Activated CD4-positive, alpha-beta T cell treated with anti-CD3 and anti-CD28 coated beads, Interleukin-2, amount 10 ng/mL, durations not matched to agents 7 days and 5 days (primary cell): ENCODE measurements at places on chromosomes 16 and 17.

- no peak for DNase-seq
These were observed 5.5 kb upstream of the ZG16B start for GRCh38 chr16:2824626-2825025.

- no peak for DNase-seq
These were observed 62.4 kb downstream of the STX8 start for GRCh38 chr17:9513266-9513665.

DNA sequence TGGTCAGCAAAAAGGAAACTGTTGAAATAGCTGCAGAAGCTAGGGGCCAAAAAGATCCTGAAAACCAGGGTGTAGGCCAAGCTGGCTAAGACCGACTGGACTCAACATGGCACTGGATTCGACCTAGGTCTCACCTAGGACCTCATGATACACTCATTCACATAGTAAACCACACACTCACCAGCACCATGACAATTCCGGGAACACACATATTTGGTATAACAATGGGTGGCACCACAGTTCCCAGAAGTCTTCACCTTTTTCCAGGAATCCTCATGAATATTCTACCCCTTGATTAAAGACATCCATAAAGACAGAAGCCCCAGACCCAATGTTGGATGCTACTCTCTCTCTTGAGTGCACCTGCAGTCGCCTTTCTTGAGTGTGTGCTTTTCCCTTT lies 460.1 kb downstream of the TMEM114 start:
- no peak for DNase-seq

DNA sequence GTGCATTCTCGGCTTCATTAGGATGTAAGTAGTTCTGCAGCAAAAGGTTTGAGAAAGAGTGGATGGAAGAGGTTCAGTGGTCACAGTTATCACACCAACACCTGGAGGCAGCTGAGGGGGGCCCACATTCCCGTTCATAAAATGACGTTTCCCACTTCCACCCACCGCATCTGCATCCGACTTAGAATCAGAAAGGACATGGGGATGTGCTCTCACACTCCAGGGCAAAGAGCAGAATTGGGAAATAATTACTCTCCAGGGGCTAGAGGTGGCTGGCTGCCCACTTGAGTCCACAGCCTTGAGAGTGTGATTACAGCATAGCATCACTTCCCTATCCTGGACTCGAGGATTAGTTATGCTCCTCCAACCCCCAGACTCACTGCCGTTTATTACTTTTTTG lies 122.0 kb downstream of the CPPED1 start:
- DNase-seq: no peak

GRCh38 chr17:51957786-51958185 lies 200.7 kb downstream of the CA10 start:
- no peak for DNase-seq

GRCh38 chr16:29837841-29838240 lies 17.6 kb downstream of the MVP start:
- no peak for DNase-seq

DNA sequence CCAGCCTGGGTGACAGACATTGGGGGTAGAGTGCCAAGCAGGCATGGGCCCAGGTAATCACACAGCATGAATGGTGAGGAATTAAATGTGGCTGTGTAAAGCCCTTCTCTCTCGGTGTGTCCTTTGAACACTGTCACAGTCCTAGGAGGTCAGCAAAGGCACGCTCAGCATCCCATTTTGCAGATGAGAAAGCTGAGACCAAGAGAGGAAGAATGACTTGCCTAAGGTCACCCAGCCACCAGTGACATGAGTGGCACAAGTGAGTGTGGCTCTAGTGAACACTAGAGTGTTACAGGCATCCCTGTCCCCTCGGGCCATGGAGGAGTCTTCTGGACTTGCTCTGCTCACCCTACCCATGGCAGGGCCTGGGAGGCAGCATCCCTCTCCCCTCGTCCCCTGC lies 10.7 kb downstream of the CTF1 start:
- no peak for DNase-seq

- DNase-seq: no peak
These were observed 41.8 kb downstream of the NOL11 start for GRCh38 chr17:67759355-67760171.

DNA sequence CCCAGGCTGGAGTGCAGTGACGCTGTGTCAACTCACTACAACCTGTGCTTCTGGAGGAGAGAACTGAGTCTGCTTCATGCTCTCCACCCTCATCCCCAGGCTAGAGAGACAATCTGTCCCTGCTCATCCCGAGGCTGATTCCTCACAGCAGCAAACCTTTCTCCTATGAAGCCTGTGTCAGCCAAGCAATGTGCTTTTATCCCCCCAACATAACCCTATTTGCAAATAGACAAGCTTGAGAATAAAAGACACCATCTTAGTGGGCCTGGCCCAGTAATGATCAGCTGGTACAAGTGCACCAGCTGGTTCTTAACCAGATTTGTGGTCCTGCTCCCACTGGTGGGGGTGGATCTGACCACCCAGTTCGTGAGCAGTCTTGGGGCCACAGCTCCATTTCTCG lies 322.8 kb downstream of the CPPED1 start:
- no peak for DNase-seq

- peak; percentile 73 for DNase-seq
These were observed 26.0 kb downstream of the COPZ2 start for GRCh38 chr17:48011405-48012150.

DNA sequence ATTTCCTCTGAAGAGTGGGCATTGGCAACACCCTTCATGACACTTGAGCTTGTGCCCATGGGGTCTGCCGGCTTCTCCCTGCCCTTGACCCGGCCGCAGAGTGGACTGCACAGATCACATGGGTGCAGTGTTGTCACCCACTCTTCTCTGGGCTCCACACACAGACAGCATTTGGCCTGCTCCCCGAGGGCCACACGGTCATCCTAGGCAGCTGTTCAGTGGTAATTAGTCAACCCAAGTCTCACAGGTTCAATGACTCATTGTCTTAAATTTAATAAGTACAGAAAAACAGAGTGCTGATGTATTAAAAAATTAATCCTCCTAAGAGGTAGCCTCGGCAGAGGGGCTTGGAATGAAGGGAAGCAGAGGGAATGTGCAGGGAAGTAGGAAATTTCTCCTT lies 204.8 kb downstream of the MSI2 start:
- no peak for DNase-seq

GRCh38 chr17:46115699-46116098 lies 77.5 kb downstream of the KANSL1 start:
- no peak for DNase-seq

- DNase-seq: no peak
These were observed 69.2 kb upstream of the WSB1 start for GRCh38 chr17:27224526-27225315.

DNA sequence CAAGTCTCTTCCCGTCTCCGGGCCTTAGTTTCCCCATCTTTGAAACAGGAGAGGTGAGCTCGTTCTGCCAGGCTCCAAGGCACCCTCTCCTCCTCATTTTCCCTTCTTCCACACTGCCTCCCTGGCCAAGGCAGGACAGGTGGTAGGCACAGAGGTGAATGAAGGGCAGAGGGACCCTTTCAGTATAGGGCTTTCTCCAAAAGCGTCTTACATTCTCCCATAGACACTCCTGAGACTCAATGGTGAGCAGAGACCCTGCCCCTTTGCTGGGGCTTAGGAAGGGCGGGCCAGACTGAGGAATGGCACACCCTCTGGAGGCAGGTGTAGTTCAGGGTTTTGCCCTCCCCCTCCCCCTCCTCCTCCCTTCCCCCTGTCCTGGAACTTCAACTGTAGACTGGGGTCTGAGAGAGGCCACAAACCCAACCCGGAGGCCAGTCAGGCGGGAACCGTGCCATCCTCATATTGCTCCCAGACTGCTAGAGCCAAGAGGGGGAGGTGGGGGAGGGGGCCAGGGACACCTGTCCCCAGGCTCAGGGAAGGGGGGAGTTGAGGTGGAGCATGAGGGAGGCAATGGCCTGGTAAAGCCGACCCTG lies 1.9 kb downstream of the PLEKHH3 start:
- DNase-seq: no peak

- no peak for DNase-seq
These were observed 8.7 kb downstream of the ZDHHC7 start for GRCh38 chr16:85002608-85003007.

GRCh38 chr17:27805520-27806146 lies 5.3 kb upstream of the NOS2 start:
- peak; percentile 89 for DNase-seq

DNA sequence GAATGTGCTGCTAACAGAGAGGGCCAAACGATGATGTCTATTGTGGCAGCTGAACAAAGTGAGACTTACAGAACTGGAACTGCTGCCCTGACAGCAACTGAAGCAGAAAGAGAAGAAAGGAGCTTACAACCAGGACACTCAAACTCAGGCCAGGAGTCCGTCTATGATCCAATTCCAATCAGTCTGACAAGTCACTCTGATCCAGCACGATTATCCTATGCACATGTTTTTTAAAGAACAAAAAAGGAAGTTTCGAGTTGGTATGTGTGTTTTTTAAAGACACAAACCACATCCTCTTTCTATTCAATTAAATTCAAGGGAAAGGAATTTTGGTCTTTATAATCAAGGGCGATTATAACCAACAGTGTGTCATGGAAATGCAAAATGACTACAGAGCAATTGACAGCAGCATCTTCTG lies 42.4 kb upstream of the MTMR4 start:
- DNase-seq: no peak

DNA sequence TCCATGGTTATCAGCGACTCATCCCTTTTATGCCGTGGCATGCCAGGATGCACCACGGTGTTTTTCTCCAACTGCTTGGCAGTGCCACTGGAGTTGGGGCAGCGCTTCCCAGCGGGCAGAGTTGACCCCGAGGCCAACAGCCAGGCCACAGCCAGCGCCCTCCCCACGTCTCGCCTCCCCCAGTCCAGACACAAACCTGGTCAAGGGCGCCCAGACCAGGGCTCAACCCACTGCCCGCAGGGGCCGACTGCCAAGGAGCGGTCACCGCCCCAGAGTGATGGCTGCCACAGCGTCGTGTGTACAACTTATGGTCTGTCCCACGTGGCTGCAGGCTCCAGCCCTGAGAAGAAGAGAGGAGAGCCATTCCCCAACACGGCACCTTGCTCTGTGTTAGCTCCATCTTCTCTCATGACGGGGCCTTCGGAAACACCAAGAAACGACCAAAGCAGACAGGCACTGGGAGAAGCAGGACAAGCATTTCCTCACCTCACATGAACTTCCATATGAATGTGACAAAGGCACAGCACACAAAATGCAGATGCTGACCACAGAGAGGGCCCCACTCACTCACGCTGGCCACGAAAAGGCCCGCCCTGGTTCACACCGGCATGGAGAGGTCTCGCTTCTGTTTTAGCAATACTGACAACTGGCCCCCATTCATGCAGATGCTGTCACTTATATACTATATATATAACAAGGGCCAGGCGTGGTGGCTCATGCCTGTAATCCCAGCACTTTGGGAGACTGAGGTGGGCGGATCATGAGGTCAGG lies 27.0 kb downstream of the AXIN1 start:
- no peak for DNase-seq

- DNase-seq: no peak
These were observed 51.6 kb downstream of the NUP93 start for GRCh38 chr16:56781528-56781961.

DNA sequence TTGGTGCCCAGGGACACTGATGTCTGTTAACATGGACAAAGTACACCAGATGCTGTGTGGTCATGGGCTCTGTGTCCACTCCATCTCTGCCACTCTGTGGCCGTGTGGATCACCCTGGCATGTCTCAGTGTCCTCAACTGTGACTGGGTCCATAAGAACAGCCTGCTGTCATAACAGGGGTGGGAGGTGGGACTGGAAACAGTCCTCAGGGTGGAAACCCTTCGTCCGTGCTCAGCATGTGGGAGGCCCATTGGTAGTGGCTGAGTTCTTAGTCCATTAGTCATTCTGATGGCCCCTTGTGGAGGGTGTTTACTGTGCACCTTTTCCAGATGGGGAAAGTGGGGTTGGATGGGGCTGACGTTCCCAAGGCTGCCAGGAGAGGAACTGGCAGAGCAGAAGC lies 12.8 kb downstream of the FLYWCH2 start:
- no peak for DNase-seq

DNA sequence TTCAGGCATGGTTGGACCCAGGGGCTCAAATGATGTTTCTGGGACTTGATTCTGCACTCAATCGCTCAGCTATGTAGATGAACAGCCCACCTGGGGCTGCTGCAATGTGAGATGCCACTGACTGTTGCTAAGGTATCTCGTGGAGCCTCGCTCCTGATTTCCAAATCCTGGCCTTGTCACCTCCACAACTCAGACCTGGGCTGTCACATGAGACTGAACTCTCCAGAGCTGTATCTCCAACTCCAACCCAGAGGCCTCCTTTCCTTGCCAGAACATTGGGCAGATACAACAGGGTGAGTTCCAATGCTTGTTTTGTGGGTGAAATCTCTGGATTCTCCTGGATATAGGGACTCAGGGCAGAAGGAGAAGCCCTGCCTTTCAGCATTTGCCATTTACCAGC lies 79.5 kb downstream of the GNAO1 start:
- DNase-seq: no peak

DNA sequence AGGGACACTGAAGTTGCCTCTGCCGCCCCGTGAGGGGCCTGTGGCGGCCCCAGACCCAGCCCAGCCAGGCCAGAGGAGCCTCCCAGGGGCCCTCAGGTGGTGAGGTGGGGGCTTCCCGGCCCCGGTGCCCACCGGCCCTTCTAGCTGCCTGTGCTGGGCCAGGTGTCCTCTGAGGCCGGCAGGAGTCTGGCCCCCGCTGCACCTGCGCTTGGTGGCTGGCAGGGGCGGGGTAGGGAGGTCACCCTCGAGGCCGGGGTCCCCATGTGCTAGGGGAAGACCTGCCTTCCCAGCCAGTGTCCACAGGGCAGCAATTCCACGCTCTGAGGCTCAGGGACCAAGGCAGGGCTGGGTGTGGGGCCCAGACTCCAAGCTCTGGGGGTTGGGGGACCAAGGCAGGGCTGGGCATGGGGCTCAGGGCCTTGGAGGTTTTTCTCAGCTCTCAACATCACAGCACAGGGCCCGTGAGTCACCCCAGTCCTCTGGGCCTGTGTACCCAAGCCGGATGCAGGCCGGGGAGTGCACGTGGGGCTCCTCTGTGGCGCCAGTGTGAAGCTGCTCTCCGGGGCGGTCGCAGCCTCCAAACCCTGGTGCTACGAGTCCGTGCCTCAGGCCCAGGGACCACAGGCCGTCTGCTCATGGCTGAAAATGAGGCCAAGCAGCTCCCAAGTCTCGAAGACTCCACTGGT lies 1.3 kb upstream of the CCDC154 start:
- DNase-seq: no peak

- DNase-seq: peak; percentile 34
These were observed 4.6 kb downstream of the SMCR8 start for GRCh38 chr17:18319604-18320256.

- no peak for DNase-seq
These were observed 125.2 kb downstream of the CDH11 start for GRCh38 chr16:64996641-64997040.

- DNase-seq: no peak
These were observed 31.3 kb downstream of the CD300LB start for GRCh38 chr17:74499992-74500391.
